ENCODE measurements at places on chromosomes 5 and 9.
A peak's percentile ranks its signal among the peaks of the same experiment; 100 is the strongest.

GRCh38 chr9:89095761-89096528, 82.7 kb downstream of the SHC3 start:
- DNase-seq = no peak

- no peak for DNase-seq
Observed at GRCh38 chr5:53041071-53041692, 52.0 kb downstream of the ITGA2 start.

DNA sequence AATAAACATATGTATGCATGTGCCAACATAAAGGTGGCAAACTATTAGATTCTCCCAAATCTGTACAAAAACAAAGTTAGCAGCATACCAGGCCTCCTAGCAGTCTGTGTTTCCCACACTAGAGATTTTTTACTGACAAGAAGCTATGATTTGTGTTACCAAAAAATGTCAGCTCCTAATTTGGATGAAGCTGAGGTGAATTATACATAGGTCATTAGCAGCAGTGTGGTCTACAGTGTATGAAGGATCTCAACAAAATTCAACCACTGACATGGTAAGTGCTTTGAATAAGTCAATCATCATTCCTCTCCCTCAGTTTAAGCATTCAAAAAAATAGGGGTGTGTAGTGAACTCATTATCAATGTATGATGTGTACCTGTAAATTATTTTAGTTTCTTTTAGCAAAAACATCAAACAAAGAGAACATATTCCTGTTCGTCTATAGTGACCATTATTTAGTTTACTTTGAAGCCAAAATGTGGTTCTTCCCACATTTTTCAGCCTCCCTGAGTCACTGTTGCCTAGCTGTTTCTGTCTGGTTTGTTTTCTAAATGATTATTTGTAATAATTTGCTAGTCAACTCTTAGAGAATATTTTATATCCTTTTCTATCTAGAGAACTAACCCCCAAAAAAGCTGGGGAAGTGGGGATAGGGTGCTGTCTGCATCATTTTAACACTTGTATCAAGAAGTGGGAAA, 52.1 kb upstream of the RGMB start:
- DNase-seq = no peak

- no peak for DNase-seq
Observed at GRCh38 chr5:126055348-126055729, 367.9 kb upstream of the GRAMD2B start.

DNA sequence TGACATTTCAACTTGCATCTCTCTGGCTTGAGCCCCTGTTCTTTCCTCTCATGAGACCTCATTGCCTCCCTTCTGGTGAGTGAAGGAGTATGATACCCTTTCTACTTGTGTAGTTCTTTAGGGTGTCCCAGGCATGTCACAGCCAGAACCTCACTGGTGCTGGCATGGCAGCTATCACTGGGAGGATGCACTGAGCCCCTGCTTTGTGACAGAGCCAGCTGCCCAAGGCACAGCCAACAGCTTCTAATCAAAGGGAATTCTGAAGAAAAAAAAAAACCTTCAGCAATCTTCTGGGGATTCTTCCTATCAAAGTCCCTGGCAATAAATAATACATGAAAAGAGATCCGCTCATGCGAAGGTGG, 652.6 kb upstream of the KLF4 start:
- no peak for DNase-seq

GRCh38 chr5:39661026-39661779, 236.4 kb upstream of the DAB2 start:
- no peak for DNase-seq

DNA sequence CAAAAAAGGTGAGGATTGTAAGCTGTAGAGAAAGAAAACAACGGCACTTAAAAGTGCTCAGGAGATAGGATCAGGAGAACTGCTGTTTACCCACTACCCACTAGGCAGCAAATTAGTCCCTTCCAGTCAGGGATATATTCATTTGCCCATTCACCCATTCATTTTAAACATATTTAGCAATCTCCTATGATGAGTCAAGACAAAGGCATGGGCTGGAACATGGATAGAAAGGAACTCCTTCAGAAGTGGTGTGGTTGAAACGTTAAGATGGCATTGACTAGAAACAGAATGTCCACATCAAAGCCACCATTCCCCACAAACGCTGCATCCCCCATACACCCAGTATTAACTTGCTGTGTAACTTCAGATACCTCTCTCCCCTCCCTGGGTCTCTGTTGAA, 225.7 kb downstream of the ASTN2 start:
- DNase-seq = no peak

GRCh38 chr9:137804908-137805630, 72.5 kb upstream of the CACNA1B start:
- DNase-seq = no peak

GRCh38 chr5:76041863-76042262, 41.3 kb upstream of the SV2C start:
- DNase-seq = no peak

GRCh38 chr5:123651234-123651633, 139.3 kb downstream of the CSNK1G3 start:
- no peak for DNase-seq

GRCh38 chr5:157286761-157287211, 20.9 kb downstream of the CYFIP2 start:
- DNase-seq = no peak

DNA sequence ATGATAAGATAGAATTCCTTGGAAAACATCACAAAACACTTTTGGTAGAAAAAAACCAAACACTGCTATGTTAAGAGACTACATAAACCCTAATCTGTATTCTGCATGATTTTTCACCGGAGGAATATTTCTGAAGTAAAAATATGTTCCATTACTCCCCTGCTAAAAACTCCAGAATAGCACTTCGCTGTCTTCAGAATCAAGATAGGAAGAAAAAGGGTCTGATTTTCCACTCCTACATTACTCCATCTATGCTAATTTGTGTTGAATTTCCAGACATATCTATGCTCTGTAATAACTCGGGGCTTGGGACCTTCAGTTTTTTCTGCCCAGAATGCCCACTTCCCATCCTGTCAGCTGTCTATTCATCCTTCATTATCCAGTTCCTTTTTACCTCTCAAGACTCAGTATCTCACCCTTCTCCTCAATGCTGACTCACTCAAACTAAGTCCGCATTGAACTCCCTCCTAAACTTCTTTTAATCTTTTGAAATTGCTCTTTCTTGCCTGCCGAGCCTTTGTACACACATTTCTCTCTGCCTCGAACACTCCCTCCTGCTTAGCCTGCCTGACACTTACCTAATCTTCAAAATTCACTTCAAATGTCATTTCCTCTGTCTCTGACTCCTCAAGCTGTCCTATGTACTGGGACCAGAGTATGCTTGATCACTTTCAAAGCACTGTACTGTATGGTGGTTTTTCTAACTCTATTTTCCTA, 171.0 kb downstream of the ARRDC3 start:
- DNase-seq = no peak

DNA sequence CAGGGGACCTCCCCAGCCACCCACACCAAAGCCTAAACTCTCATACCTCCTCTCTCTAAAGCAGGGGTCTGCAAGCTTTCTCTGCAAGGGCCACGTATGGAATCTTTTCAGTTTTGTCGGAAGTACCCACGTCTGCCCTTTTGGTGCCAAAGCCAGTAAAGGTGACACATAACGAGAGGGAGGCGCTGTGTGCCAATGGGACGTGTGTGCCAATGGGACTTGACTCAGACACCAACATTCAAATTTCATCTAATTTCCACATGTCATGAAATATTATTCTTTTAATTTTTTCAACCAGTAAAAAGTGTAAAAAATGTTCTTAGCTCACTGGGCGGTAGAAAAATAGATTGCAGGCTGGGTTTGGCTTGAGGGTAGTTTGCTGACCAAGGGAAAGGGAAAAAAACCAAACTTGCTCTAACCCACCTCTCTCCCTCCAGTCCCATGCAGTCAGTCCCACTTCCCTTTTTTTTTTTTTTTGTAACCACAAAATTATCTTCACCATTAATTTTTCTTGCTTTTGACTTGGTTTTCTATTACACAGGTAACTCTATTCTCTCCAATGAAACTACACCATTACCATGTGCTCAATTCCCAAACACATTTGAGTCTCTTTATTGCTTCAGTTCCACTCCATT, 25.5 kb downstream of the OR2V1 start:
- no peak for DNase-seq

- no peak for DNase-seq
Observed at GRCh38 chr9:8558176-8558575, 758.6 kb upstream of the DMAC1 start.

- no peak for DNase-seq
Observed at GRCh38 chr9:124697326-124698200, 73.5 kb downstream of the NR6A1 start.

GRCh38 chr5:135195270-135195608, 161.2 kb upstream of the PITX1 start:
- no peak for DNase-seq

DNA sequence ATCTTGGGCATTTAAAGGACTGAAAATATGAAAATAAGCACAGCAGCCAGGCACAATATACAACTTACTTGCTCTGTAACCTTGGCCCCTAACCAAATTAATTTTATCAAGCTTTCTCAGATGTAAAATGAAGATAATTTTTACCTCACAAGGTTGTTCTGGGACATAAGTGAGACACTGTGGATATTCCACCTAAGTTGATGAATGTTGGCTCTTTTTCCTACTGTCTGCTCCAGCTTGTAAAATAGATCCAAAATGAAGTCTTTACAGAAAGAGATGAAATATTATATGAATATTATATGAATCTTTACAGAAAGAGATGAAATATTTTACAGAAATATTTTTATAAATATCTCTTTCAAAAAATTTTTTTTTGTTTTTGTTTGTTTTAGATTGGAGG, 270.1 kb downstream of the DNAH5 start:
- no peak for DNase-seq

DNA sequence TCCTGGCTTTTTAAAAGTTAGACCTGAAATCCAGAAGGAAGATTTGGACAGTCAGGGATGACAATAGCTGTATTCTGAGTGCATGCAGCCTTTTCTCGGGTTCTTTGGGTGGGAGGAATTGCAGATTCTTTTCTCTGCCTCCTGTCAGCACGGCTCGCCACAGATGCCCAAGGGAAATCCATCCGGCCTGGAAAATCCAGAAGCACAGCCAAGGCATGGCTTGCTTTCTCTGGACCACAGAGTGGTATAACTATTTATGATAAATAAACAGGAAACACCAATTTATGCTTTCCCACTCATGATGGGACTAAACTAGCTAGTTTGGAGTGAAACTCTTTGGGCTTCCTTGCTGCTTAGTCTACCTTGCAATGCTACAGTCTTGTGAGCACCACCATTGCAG, 59.1 kb downstream of the C9orf152 start:
- no peak for DNase-seq

- no peak for DNase-seq
Observed at GRCh38 chr5:136046246-136046645, 17.5 kb downstream of the TGFBI start.

- DNase-seq = peak; percentile 29
Observed at GRCh38 chr5:40736103-40736875, 19.5 kb downstream of the TTC33 start.

- no peak for DNase-seq
Observed at GRCh38 chr9:17800418-17800817, 221.6 kb downstream of the SH3GL2 start.

GRCh38 chr5:175166026-175166425, 278.0 kb downstream of the DRD1 start:
- DNase-seq = no peak

DNA sequence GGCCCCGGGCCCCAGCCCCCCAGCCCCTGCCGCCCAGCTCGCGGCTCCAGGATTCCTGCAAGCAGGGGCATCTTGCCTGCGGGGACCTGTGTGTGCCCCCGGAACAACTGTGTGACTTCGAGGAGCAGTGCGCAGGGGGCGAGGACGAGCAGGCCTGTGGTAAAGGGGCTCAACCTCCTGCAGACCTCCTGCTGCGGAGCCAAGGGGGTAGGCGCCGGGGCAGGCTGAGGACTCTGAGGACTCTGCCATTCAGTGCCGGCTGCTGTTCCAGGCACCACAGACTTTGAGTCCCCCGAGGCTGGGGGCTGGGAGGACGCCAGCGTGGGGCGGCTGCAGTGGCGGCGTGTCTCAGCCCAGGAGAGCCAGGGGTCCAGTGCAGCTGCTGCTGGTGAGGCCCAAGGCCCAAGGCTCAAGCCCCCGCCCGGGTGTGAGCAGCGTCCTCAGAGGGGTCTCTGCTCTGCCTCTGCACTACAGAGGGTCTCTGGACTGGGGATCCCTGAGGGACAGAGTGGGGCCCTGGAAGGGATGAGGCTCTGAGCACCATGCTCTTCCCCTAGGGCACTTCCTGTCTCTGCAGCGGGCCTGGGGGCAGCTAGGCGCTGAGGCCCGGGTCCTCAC, 3.4 kb downstream of the MAMDC4 start:
- no peak for DNase-seq

GRCh38 chr9:93662952-93663572, 86.7 kb downstream of the PHF2 start:
- no peak for DNase-seq

- DNase-seq = no peak
Observed at GRCh38 chr5:91089758-91090157, 293.4 kb downstream of the ARRDC3 start.

GRCh38 chr9:136829981-136830885, 12.0 kb upstream of the AJM1 start:
- DNase-seq = no peak

DNA sequence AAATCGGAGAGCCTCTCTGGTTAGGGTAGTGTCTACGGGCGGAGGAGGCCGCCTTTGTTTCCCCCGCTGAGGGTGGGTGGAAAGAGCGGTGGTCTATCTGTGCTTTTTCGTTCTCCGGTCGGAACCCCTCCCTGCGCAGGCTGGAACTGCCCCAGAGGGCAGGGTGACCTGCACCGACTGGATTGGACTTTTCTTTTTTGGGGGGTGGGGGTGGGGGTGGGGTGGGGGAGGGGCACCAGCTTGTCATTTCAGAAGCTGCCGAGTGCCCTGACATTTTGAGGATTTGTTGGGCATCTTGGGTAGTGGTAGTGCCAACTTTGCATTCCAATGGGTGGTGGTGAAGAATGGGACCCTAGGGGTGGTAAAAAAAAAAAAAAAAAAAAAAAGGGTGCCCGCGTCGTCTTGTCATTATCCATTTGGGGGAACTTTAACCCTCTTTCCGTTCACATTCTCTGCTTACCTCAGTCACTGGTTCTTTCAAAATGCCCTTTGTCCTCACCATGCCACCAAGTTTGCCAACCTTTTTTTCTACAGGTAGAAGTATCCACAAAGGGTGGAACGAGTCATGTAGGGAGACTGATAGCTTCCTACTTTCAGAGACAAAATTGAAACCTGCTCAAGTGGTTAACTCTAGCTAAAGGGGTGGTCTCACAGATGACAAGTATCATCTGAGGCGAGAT, 1.3 kb downstream of the UBE2R2 start:
- DNase-seq = peak; percentile 17

GRCh38 chr5:168654211-168654721, 75.1 kb upstream of the PANK3 start:
- no peak for DNase-seq

- DNase-seq = no peak
Observed at GRCh38 chr5:133051061-133051541, 712 bp upstream of the HSPA4 start.
